ENCODE measurements at places on chromosomes 1 and 21. TPM values are rescaled to one million over a fixed set of nuclear protein-coding genes. Genes with fewer than 3 reads are reported as not detected.

DNA sequence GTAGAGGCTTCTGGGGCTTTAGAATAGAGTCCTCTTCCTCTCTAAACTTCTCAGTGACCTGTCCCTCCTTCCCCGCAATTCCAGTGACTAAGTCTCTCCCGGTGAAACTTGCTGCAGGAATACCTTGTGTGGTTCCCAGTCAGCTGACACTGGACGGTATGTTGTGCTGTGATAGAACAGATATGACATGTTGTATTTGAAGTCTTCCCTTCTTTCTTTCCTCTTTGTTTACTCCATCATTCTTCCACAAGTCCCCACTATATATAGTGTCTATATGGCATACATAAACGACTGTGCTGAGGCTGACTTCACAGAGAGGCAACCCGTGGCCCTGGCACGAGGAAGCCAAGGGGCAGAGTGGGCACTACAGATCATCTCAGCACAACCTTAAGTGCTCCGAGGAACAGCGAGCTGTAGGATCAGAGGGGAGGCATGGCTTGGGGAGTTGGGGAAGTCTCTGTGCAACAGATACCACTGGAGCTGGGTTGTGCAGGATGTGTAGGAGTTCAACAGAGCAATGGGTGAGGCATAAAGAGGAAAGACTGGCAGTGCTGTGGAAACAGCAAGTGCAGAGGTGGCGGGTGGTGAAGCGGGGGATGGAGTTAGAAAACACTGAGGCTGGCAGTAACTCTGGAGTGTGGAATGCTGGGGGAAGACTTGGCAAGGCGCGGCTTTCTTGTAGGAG is 237.8 kb downstream of the TRABD2B start:
- no peak for DNase-seq

DNA sequence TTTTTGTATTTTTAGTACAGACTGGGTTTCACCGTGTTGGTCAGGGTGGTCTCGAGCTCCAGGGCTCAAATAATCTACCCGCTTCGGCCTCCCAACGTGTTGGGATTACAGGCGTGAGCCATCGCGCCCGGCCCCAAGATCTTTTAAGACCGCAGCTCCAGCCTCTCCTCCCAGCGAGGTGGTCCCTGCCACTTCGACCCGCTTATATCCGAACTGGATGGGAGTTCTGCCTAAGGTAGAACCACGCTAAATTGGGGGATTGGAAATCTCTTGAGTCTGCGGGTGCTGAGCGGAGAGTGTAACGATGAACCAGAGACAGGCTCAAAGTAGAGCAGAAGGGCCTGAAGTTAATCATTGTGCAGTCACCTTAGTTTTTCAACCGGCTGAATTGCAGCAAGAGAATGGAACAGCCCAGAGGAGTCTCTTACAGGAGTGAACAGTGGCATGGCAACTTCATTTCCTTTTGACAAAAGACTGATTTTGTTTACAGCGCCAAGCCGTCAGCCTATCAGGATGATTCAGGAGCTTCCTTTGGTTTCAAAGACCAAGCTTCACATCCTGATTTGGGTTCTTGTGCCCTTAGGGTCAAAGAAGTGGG is 726 bp upstream of the CYB5R1 start:
- DNase-seq = no peak

Gene VHLL
- 0.50 TPM for total RNA-seq

Gene RGSL1
- under 0.01 TPM for total RNA-seq

DNA sequence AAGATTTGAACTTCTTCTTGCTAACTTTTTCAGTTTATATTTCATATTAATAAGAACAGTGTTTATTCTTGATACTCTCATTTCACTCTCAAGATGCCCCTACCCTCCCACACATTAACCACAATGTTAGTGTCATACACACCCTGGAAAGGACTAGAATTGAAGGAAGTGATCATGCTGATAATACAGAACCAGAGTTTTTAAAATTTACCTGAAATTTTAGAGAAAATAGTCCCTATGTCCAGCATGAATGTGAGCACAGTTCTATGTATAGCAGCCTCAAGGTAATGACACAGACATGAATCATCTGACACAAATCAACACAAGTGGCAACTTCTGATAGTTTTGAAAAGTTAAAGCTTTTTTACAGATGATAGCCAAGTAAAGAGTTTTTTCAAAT is 26.0 kb downstream of the RGS1 start:
- no peak for DNase-seq

GRCh38 chr21:32372755-32373154 is 20.1 kb downstream of the URB1 start:
- DNase-seq = no peak

GRCh38 chr1:201072149-201072548 is 40.1 kb downstream of the CACNA1S start:
- no peak for DNase-seq

Gene MAN1C1
- 18.4 TPM for total RNA-seq

DNA sequence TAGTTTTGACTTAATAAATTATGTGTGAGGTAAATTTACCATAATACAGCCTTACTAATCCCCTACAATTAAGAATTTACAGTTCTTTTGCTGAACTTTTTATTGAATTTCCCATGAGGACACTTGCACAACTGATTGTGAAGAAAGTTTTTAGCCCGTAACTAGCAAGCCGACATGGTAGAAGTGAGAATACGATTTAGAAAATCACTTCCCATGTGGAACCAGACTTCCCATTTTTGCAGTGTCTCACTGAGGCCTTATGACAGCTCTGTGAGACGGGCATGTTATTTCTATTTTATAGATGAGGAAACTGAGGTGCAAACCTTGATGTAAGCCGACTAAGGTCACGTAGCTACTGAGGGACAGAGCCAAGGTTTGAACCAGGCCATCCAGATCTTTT is 32.5 kb upstream of the LMO4 start:
- no peak for DNase-seq

Data from spinal cord (tissue), 10 donors.